ENCODE measurements at places on chromosomes 12 and 14.

GRCh38 chr12:119052001-119052400 is 70.7 kb downstream of the SRRM4 start:
- DNase-seq, result peak; percentile 29

GRCh38 chr12:27602516-27602915 is 78.5 kb downstream of the PPFIBP1 start:
- DNase-seq, result no peak

- no peak for DNase-seq
These were observed 76.4 kb upstream of the FOXN3 start for GRCh38 chr14:89493406-89493805.

GRCh38 chr12:60209521-60209920 is 613.7 kb downstream of the SLC16A7 start:
- no peak for DNase-seq

- no peak for DNase-seq
These were observed 27.9 kb downstream of the TMEM30B start for GRCh38 chr14:61253064-61253738.

- DNase-seq, result no peak
These were observed 56.3 kb downstream of the SLC16A7 start for GRCh38 chr12:59652130-59652529.

DNA sequence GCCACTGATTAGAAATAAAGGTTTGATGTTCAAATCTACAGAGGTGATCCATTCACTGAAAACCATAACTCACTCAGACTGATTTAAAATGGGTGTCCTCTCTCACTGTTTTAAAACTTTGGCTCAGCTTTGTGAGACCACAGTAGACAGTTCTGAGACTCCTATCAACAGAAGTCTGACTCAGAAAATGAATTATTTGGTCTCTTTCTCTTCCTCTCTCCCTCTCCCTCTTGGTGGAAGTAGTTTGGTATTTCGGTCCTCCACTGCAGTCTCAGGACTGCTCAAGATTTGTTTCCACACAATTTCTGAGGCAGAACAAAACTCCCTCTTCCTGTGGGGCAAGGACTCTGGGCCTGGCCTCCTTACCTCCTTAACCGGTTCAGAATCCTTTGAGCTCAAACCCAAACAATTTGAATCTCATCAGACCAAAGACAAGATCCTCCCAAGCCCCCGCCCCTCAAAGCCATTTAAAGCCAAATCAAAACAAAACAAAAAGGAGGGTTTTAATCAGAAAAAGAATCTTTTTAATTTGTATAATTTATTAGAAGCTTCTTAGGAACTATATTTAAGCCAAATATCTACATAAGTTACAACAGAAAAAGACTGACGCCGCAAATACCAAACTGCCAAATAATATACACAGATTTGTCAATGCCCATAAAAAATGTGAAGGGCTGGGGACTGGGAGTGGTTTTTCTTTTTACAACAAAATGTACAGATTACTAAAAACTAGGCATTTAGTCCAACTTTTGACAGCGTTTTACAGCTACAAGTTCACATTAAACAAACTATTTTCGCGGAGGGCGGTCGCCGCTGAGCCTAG is 3.9 kb downstream of the NKX2-1 start:
- no peak for DNase-seq

DNA sequence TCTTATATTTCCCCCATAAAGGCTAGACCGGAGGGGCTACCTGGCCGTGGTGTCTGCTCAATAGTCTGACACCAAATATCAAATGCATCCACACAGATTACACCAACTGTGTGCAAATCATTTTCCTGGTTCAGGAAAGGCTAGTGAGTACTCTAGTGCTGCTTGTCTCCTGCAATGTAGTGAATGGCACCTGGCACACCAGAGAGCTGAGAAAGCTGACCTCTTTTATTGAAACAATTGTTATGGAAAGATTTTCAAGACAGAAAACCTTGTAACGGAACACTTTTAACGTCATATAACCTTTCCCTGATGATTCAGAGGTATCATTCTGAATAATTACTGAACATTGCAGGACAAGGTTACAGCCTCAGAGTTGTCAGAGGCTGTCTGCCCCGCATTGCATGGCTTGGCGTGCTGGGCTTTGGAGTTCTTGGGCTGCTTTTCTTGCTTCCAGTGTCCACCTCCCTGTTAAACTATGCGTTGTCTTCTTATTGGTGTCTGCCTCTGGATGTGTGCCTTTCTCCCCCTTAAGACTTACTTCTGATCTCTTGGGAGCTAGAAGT is 40.7 kb upstream of the HDAC7 start:
- DNase-seq, result no peak

DNA sequence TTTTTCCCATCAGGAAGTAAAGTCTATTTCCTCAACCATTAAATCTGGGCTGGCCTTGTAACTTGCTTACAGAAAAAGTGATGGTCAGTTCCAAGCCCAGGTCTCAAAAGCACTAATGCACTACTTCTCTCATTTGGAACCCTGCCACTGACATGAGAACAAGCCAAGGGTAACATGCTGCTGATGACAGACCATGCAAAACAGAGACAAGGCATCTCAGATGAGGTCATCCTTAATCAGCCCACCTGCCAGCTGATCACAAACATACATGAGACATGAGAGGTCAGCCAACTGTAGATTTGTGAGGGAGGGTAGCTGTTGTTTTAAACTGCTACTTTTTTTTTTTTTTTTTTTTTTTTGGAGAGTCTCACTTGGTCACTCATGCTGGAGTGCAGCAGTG is 16.2 kb downstream of the TWF1 start:
- DNase-seq, result no peak

DNA sequence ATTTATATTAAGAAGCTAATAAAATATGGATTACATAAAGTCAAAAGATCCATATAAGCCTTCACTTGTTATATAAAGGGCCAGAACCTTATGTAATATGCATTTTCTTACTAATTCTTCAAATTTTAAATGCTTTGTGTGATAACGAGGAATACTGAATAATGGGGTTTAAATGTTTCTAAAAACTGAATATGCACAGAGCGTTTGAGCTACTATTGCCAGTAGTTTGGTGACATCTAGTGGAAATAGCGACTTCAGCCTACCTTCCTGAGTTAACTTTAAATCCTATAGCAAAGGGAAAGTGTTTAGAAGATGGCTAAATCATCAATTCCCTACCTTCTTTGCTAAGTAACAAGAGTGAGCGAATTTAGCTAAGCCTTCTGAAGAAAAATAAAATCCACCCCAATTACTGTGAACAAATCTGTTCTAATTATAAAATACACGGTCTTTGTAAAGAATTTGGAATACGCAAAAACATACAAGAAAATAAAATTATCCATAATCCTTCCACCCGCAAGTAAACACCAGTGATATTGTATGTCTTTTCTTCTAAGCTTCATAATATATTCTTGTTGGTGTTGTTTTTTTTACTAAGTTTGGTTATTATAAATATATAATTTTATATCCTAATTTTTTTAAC is 115.5 kb upstream of the G2E3 start:
- DNase-seq, result peak; percentile 57

- no peak for DNase-seq
These were observed 1092.1 kb upstream of the TMEM132C start for GRCh38 chr12:127174881-127175280.

DNA sequence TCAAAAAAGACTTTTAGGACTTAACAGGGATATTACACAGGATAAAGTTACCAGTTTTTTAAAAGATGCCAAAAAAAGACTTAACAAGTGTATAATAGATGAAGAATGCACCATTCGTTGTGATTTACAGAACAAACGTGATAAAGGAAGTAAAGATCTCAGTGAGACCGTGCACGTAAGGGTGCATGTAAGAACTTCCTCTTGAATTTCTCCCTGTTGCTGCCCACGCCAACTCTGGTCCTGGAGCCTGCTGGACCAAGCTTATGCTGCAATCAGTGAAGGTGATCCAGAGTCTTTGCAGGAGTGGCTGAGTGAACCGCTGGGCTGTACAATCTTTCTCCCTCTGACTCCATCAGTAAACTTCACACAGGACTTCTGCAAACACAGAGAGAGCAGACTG is 593.7 kb downstream of the TMEM121 start:
- DNase-seq, result no peak

GRCh38 chr14:98194821-98195220 is 1077.2 kb downstream of the BCL11B start:
- no peak for DNase-seq

Measured in NCI-H2107 (cell line).